ENCODE measurements at places on chromosomes 6 and 20. TPM values are rescaled to one million over a fixed set of nuclear protein-coding genes. Genes with fewer than 3 reads are reported as not detected.

DNA sequence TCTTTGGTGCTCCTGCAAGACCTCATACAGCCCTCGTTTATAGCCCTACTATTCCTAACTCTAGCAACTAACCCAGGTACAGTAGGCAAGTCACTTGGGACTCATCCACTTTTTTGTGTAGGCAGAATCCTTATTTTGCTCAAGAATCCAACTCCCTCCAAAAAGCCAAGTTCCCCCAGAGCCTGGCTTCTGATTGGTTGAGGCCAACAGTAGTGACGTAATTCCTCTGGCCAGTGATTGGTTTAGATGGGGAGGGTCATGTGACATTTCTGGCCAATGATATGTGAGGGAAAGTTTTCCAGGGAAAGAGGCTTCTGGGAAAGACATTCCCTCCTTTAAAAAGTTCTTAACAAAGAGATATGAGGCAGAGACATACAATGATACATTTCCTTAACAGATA is 32.1 kb downstream of the KIAA1755 start:
- DNase-seq: no peak

- no peak for DNase-seq
Observed at GRCh38 chr6:19413323-19413722, 423.8 kb upstream of the ID4 start.

- DNase-seq: no peak
Observed at GRCh38 chr6:55772730-55773129, 102.7 kb downstream of the BMP5 start.

DNA sequence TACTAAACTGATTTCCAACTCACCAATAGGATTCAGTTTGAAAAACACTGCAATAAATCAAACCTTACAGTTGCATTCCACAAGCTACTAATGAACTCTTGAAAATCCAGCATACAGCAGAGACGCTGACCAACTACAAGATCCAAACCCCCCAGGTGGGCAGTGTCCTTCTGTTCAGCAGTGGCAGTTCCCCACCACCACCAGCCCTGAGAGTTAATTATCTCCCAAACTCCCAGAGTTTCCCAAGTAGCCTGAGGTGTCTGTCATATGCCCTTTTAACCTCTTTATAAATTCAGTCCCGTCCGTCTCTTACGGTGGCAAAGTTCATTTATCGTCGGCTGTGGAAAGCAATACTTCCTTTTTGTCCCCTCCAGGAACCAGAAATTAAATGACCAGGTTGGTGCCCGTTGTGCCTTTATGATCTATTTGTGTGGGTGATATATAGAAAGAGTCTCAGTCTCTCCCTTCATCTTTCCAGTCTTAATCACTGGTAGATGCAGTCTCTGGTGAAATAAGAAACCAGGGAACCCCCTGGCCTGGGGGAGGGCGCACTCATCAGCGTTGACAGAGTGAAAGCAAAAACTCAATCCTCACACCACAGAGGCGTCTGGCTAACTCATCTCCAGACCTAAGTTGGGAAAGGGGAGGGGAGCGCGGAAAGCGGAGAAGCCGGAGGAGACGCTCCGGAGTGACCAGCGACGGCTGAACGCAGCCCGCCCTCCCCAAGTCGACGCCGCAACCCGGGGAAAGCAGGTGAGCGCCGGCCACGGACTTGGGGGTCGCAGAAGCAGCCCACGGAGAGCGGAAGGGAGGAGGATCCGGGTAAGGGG is 717 bp downstream of the MRPL14 start:
- no peak for DNase-seq

DNA sequence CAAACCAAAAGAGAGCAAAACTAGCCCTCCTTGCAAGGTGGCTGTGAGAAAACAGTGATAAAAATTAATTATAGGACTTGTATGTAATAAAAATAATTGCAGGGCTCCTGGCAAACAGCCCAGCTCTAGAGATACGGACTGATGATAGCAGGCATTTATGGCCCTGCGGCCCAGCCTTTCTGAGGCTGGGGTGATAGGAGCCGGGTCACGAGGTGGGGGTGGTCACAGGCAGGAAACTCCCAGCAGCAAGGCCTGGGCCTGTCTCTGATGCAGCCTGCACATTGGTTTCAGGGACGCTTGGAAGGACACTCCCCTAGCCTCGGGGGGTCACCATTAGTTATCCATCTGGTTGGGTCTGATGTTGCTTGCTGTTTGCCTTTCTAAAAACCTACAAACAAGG is 18.7 kb upstream of the TTPAL start:
- no peak for DNase-seq

DNA sequence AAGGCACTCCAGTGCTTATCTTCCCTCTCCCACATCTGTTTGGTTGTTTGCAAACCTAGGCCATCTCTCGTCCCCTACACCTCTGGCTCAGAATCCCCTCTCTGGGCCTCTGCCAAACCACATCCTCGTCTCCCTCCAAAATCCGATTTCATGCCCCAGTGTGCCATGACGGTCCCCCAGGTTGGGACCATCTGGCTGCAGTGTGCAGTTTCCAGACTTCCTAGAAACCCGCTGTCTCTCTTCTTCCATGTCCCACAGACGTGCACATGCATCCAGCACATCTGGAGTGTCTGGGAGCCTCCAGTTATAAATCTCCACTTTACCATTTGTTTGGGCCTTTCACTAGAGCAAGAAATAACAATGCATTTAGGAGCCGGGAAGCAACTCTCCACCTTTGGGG is 316.2 kb downstream of the KIF16B start:
- no peak for DNase-seq

DNA sequence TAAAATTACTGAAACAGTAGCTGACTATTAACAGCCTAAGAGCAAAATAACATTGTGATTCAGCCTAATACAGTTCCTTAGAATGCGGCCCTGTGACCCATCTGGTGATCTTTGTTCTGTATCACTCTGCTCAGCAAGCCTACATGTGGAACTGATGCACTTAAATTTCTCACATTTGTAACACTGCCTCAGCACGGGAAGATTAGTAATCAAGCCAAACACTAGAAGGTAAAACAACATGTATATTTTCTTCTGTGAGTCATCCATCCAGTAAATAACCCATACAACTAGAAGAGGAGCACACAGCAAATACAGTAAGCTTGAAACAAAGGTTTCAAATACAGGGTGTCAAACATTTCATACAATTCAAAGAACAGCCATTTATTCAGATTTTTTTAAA is 189.7 kb upstream of the NOX3 start:
- DNase-seq: no peak

- DNase-seq: no peak
Observed at GRCh38 chr6:138576313-138576712, 77.0 kb upstream of the NHSL1 start.

DNA sequence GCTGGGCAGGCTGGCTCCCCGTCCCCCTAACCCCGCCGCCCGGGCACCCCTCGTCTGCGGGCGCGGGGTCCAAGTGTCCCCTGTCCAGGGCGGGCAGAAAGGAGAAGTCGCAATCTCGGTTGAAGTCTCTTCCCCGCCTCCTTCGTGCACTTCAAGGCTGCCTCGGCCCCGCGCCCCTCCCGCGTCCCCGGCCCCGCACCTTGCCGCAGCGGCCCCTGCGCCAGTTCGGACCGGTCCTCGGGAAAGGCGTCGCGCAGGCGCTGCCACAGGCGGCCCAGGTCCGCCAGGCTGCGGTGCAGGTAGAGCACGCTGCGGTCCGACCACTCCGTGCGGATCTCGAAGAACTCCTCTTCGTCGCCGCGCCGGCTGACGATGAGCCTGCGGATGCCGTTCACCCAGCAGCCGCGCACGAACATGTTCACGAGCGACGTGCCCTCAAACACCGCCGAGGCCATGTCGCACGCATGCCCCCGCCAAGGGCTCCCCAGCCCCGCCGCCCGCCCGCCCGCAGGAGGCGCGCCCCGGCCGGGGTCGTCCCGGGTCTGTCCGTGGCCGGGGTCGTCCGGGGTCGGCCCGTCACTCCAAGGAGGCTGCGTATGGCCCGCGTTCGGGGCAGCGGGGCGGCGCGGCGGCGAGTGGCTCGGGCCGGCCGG is at the start of gene PXDC1:
TSS of gene PXDC1 (minus strand) at position 637 of the 653 bp plus-strand sequence. CDS start at position 455, 182 bp downstream.
- no peak for DNase-seq

- no peak for DNase-seq
Observed at GRCh38 chr6:159473475-159474263, 219.4 kb downstream of the SOD2 start.

GRCh38 chr20:23142162-23143050 is 56.3 kb upstream of the CD93 start:
- no peak for DNase-seq

DNA sequence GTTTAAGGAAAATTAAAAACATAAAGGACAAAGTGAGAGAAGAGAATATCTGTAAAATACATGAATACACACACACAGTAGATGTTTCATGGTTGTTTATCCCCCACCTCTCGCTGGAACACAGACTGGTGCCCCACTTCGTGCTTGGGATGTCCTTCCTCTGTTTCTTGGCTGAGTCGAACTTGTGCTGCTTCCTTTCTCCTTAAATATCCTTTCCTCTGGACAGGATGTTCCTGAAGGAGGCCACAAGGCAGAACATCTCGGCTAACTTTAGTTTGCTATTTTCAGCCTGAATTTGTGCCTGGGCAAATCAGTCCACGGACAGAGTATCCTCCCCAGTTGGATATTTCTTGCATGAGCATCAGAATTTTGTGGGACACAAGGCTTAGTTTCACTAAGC is 54.7 kb upstream of the ZMYND8 start:
- no peak for DNase-seq

- no peak for DNase-seq
Observed at GRCh38 chr6:139164001-139164400, 29.1 kb downstream of the HECA start.

DNA sequence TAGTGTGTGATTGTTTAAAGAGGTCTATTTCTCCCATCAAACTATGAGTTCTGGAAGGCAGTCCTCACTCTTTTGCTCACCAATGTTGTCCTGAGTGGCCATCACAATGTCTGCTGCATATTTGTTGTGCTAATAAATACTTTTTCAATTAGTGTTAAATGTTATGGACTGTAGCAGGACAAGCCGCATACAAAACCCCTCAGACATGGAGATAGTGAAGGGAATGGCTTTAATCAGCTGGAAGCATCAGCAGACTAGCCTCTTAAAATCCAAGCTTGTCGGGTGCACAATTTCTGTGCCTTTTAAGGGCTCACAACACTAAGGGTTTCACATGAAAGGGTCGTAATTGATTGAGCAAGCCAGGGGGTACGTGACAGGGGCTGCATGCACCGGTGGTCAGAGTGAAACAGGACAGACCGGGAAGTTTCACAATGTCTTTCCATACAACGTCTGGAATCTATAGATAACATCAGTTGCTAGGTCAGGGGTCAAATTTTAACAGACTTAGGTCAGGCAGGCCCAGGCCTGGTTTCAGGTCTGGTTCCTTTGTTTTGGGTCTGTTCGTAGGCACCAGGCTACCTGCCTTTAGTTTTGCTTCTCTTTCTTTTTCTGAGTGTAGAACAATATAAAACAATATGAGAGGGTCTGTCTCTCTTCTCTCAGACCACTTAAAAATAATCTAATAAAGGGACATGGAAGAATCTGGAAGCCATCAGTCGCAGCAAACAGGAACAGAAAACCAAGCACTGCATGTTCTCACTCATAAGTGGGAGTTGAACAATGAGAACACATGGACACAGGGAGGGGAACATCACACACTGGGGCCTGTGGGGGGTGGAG is 327.6 kb upstream of the HTR1E start:
- DNase-seq: no peak

DNA sequence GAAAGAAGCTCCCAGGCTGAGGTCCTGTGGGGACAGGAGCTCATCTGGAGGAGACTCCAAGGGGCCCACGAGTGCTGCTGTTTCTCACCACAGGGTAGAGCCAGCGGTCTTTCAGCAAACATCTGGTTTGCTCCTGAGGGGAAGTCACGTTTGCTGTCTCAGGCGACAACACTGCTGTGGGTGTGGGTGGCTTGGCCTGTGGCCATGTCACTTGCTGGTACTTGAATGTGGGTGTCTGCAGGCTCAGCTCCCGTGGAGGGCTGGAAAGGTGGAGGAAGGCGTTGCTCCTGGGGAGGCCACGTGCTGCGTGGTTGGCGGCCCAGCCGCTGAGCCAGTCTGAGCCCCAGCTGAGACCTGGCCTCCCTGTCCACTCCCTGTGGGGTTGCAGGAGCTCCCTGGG is 52.8 kb upstream of the MPC1 start:
- DNase-seq: no peak

DNA sequence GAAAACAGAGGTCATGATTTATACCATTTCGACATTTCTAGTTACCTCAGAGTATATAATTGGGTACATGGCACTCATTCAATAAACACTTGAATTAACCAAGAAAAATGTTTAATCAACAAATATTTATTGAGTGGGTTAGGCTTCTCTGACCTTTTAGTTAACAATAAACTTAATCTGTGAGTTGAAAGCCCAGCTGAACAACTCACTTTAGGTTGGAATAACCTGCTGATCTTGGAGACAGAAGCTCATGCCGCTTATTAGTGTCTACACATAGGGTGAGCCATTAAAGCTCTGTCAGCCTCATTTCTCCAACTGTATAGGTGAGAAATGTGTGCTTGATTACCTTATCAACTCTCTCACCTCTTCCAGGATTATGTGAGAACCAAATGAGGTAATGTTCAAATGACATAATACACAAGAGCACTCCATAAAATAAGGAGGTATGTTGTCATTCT is 98.2 kb upstream of the DTNBP1 start:
- no peak for DNase-seq

- no peak for DNase-seq
Observed at GRCh38 chr6:163759542-163759941, 345.0 kb downstream of the QKI start.

GRCh38 chr6:166492092-166492741 is 94.3 kb downstream of the RAMACL start:
- no peak for DNase-seq

GRCh38 chr20:8368670-8369069 is 236.6 kb downstream of the PLCB1 start:
- DNase-seq: no peak

- DNase-seq: peak; percentile 57
Observed at GRCh38 chr6:25714765-25715164, 39.8 kb upstream of the SLC17A4 start.

- DNase-seq: no peak
Observed at GRCh38 chr6:1436334-1437306, 47.2 kb downstream of the FOXF2 start.

Gene ZBTB12
- total RNA-seq: 3.5 TPM

Gene GTF3C6
- total RNA-seq: 84.6 TPM

Gene WFDC12
- not detected for total RNA-seq

Gene PAK5
- total RNA-seq: not detected

Gene PBOV1
- total RNA-seq: not detected

Gene SLA2
- not detected for total RNA-seq

Gene ARG1
- not detected for total RNA-seq

Gene CALHM5
- 7.8 TPM for total RNA-seq

Gene LYRM2
- total RNA-seq: 16.2 TPM

Gene FAM83B
- 0.04 TPM for total RNA-seq

Gene SMLR1
- not detected for total RNA-seq

Gene NHSL1
- 15.4 TPM for total RNA-seq

Gene SPTLC3
- 0.71 TPM for total RNA-seq

Gene ZBP1
- total RNA-seq: not detected

Gene RAET1E
- total RNA-seq: 0.07 TPM

Measured in pulmonary artery endothelial cell (primary cell).